ENCODE measurements at places on chromosomes 16 and 17.

DNA sequence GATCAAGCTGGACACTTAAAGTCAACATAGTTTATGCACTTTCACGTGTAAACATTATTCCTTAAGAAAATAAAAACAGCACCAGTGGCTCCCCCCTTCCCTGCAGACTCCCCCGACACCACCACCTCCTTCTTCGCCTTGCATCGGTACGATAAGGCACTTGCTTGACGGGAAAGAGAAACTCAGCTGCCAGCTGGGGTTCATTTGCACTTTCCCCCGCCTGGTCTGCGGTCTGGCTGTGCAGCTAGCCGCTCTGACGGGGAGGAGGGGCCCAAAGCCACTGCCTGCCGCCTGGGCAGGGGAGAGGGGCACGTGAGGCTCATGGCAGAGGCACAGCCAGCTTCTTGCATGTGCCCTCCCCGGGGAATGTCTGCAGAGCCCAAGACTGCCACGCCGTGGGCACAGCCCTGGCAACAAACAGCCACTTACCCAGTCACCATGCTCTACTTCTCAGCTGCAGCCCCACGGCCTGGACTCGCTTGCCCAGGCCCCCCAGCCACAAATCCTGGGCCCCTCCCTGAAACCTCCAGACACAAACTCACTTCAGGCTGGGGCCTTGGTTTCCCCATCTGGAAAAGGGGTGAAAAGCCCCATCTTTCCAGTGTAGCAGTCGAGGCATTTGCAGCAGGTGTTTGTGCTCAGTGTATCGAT lies 16.5 kb upstream of the PRM1 start:
- DNase-seq: peak; percentile 76

DNA sequence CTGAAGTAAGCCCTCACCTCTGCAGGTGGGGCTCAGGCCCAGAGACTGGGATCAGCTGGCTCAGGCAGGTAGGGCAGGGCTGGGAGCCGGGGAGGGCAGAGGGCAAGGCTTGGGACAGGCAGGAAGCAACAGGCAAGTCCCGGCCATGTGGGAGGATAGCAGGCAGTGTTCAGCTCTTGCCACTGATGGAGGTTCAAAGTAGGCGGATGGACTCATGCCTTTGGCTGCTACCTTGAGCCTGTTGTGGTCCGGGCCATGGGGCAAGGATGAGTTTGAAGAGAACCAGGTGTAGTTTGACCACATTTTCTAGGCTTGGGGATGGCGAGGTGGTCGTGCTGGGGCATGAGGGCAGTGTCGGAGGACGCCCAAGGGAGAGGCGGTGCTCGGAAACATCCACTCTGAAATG lies 2.7 kb downstream of the PRCD start:
- DNase-seq: no peak

- DNase-seq: peak; percentile 40
Measured at GRCh38 chr16:19578378-19578971, 23.0 kb downstream of the VPS35L start.

GRCh38 chr16:75758215-75758614 lies 31.9 kb upstream of the CPHXL start:
- no peak for DNase-seq

DNA sequence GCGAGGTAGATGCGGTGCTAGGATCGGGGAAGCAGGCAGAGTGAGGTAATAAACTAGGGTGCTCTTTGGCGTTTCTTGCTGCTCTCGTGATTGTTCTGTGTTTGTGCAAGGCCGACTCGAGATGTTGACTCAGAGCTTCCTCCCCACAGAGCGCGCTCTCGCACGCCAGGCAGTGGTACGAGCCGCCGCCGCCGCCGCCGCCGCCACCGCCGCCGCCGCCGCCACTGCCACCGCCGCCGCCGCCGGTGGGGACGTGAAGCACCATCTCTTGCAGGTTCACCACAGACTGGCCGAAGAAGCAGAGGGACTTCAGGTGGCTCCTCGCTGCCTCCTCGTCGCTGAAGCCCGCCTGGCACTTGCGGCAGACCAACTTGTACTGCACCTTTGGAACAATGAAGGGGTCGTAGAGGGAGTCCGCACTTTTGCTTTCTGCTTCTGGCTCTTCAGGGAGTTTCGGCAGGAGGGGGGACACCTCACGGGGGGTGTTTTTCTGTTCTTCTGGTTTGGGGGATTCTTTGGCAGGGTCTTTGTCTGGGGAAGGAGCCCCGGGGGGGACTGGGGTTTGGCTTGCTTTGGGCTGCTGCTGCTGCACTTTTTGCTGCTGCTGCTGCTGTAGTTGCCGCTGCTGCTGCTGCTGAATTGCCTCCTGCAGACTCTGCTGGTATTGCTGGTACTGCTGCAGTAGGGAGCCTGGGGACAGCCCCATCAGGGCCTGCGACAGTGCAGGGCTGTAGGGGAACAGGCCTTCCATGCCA lies 260.2 kb downstream of the ZFHX3 start:
- peak; percentile 71 for DNase-seq

GRCh38 chr17:33099906-33100305 lies 108.3 kb downstream of the SPACA3 start:
- DNase-seq: no peak

DNA sequence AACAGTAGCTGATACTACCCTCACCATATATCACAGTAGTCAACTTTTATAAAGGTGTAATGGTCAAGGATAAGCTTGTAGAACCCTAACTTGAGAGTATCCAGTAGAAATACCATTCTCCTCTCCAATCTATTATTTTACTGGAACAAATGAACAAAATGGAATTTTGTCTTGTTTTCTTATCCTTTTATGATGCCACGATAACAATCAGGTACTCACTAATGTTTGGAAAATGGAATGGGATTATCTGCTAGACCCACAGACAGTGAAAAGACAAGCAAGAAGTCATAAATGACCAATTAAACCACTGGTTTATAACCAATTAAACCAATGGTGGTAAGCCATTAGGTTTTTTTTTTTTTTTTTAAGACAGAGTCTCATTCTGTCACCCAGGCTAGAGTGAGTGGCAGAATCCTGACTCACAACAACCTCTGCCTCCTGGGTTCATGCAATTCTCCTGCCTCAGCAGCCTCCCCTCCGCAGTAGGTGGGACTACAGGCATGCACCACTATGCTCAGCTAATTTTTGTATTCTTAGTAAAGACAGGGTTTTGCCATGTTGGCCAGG lies 10.4 kb downstream of the GPATCH8 start:
- DNase-seq: no peak

DNA sequence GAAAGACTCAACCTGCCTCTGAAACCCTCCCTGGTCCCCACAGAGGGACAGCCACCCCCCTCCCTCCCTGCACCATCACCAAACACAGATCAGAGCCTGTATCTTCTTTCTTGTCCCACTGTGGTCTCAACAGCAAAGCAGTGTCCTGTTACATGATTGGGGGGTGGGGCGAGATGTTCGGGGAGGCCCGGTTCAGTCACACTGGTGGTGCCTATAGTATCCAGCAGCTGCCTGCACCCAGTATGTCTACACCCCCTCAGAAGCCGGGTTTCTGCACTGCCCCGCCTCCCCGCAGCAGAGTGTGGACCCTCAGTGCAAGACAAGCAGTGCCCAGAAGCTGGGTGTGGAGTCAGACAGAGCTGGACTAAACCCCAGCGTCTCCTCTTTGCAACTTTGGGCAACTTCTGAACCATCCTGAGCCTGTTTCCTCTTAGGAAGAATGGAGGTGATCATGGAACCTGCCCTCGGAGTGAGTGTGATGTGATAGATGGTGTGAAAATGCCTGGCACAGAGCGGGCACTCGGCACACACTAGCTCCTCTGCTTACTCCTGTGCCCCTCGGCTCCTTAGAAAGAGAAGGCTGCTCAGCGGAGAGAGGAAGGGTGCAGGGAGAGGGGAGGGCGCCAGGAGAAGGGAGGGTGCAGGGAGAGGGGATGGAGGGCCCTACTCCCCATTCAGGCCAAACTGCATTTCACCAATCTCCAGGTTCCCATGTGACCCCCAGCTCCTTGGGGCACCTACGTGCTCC lies 84.0 kb upstream of the TNRC6C start:
- DNase-seq: no peak

DNA sequence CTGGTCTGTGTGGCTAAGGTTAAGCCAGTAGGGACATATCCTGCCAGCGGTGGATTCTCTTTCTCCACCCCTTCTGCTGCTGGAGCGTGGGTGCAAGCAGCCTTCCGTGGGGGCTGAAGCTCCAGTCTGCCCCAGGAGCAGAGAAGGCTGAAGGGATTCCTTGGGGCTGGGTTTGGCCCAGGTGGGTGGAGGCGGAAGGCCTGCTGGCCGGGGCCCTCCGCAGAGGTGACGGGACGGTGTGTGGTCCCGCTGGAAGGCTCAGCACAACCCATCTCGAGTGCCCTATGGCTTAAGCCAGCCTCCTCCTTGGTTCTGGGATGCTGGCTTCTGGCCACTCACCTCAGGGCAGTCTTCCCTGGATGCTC lies 13.1 kb downstream of the TIMM22 start:
- DNase-seq: peak; percentile 32

DNA sequence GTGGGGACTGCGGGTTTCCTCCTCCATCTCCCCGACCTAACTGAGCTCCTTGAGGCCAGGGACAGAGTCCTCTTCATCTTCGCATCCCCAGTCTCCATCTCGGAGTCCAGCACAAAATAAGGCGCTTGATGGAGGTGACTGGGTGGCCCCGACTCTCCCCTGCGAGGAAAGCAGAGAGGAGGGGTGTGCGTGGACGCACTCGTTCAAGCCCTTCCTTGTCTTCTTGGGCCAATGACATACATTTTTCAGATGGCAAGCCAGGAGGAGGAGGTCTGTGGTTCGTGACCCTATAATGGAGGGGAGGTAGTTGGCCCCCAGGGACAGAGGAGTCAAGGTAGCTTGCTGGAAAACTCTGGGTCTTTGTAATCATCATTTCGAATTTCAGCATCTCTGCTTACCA lies 17.2 kb downstream of the CRISPLD2 start:
- no peak for DNase-seq

GRCh38 chr17:11682646-11683045 lies 84.4 kb downstream of the DNAH9 start:
- DNase-seq: no peak

All from left hindlimb (tissue), 1 donor.